ENCODE measurements at places on chromosomes 2 and 18. TPM values are rescaled to one million over a fixed set of nuclear protein-coding genes. Genes with fewer than 3 reads are reported as not detected.
A peak's percentile ranks its signal among the peaks of the same experiment; 100 is the strongest.

DNA sequence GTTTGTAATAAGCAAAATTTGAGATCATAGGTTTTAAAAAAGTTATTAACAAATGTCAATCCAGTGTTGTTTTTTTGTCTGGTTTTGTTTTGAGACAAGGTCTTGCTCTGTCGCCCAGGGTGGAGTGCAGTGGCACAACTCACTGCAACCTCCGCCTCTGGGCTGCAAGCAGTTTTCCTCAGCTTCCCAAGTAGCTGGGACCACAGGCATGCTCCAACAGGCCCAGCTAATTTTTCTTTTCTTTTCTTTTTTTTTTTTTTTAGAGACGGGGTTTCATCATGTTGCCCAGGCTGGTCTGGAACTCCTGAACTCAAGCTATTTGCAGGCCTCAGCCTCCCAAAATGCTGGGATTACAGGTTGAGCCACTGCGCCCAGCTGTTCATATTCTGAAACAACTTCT lies 31.3 kb downstream of the GALNT3 start:
- no peak for DNase-seq

DNA sequence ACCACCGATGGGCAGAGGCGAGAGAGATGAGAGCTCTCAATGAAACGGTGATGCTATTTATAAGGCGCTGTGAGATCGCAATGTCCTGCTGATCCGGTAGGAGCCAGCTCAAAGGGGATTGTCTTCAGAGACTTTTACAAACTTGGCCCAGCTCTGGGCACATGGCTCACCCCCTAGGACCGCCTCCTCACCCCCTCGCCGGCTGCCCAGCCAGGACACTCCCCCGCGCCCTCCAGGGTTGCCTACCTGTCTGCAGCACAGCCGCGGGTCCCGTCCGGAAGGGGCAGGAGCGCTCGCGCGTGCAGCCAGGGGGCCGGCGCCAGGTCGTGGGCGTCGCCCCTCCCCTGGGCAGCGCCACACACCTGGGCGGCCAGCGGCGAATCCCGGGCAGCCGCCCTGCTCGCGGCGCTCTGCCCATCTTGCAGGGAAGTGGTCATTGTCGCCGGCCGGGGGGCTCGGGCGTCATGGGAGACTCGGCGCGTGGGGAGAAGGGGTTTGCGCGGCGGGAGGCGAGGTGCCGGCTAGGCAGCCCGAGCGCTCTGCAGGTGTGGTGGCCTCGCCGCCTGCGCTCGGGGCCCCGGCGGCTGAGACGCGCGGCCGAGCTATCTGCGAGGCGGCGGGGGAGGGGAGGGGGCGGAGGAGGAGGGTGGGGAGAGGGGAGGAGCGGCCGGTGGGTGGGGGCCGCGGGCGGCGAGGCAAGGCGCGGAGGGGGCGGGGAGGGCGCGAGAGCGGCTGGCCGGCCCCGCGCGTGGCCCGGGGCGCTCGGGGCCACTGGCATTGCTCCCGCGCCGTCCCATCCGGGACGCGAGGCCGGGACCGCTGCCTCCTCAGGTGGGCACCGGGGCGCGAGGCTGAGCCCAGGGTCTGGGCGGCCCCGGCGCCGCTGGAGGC lies at the start of gene GRB14:
Gene GRB14, minus strand, starts transcription at position 610 of the 891 bp plus-strand sequence. Its CDS starts 173 bp downstream, at position 437.
- no peak for DNase-seq

GRCh38 chr18:72171596-72171995 lies 372.5 kb downstream of the CBLN2 start:
- DNase-seq, result no peak

DNA sequence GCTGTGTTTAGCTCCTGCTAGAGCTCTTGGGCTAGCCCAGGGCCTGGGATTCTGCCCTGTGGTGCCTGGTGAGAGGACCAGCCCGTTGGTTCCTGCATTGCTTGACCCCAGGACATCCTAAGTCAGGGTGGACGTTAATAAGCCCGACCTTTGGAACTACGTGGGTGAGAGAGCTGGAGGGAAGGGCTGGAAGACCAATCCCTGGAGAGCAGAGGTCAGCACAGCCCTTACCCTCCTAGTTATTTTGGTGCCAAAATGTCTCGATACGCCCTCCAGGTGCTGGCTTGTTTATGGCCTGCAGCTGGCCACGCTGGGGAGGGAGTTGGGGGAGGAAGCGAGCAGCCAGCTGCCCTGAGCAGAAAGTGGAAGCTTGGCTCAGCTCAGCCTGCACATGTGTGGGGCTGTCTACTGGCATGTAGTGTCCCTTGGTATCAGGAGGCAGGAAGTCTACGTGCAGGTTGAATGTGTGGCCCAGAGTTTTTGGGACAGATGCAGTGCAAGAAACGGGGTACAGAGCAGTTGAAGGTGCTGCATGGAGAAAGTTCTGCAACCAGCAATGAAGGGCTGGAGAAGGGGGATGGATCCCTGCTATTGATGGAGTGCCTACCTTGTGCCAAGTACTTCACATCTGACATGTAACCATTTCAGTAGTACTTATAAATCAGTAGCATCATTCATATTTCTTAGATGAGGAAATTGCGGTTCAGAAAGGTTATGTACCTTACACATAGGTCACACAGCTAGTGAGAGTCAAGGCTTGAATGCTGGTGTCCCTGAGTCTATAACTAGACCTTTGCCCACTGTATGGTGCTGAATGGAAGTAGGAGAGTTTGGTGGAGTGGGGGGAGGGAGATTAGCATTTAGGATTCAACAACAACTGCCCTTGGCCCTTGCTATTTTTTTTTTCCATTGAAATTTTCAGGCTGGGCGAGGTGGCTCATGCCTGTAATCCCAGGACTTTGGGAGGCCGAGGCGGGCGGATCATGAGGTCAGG lies 5.0 kb upstream of the DGKD start:
- DNase-seq, result peak; percentile 51

- DNase-seq, result no peak
Observed at GRCh38 chr2:186460465-186460864, 25.6 kb upstream of the ZC3H15 start.

GRCh38 chr2:181420259-181421130 lies 36.7 kb upstream of the ITGA4 start:
- DNase-seq, result no peak

DNA sequence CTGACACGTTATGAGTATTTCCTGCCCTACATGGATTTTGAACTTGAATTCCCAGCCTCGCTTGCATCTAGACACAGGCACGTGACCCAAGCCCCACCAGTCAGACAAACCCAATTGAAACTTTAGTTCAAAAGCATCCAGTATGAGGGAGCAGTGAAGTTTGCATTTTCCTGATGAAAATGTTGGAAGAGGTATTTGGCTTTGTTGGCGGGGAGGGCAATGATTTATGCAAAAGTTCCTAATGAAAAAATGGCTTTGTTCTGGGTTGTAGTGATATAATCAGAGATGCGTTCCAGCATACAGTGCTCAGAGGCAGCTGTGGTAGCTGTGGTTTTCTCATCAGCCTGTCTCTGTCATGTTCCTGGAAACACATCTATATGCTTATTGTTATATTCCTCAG lies 36.8 kb upstream of the CPS1 start:
- DNase-seq, result no peak

GRCh38 chr2:242058116-242058680 lies 188.7 kb downstream of the RTP5 start:
- no peak for DNase-seq

DNA sequence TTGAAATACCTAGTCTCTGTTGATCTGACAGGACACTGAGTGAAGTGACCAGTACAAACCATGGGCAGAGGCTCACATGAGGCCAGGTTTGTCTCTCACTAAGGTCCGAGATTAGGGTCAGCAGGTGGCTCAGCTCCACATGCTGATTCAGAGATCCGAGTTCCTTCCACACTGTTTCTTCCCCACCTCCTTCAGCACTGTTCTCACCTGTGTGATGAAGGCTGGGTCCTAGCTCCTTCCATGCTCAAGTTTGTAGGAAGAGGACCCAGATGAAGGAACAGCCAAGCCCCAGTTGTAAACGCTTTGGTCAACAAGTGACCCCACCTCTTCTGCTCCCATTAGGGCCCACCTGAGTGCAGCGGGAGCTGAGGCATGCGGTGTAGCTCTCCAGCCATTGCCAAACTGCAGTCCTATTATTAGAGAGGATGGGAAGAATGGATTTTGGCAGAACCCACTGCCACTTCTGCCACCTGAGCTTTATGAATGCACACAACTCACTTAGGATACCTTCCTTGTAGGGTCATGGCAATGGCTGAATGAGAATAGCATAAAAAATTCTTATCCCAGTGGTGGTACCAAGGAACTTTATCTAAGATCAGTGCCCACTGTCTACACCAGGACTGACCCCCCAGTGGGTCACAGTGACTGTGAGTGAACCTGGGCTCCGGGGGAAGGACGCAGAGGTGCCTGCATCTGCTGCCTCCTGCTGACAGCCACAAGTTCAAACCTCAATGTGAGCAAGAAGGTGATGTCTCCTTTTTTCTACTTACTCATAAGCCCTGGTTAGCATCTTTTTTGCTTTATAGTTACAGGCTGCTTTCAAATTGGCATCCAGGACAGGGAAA lies 324.8 kb upstream of the HS6ST1 start:
- no peak for DNase-seq

- no peak for DNase-seq
Observed at GRCh38 chr2:78020491-78020890, 498.3 kb upstream of the LRRTM4 start.

DNA sequence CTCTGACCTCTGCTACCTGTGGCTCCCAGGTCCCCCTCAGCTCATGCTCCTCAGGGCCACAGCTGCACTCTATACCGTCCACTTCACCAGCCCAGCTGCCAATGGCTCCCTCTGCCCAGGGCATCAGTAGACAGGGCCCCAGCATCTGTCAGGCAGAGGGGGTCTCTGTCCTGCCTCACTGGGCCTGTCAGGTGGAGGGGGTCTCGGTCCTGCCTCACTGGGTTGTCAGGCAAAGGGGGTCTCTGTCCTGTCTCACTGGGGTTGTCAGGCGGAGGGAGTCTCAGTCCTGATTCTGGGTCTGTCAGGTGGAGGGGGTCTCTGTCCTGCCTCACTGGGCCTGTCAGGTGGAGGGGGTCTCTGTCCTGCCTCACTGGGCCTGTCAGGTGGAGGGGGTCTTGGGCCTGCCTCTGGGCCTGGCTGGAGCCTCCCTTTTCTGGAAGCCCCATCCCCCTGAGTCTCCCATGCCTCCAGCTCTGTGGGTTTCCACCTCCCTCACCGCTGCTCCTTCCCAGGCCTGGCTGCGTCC lies 19.9 kb downstream of the SNORC start:
- DNase-seq, result no peak

GRCh38 chr2:111066062-111066593 lies 54.6 kb upstream of the BCL2L11 start:
- DNase-seq, result no peak

DNA sequence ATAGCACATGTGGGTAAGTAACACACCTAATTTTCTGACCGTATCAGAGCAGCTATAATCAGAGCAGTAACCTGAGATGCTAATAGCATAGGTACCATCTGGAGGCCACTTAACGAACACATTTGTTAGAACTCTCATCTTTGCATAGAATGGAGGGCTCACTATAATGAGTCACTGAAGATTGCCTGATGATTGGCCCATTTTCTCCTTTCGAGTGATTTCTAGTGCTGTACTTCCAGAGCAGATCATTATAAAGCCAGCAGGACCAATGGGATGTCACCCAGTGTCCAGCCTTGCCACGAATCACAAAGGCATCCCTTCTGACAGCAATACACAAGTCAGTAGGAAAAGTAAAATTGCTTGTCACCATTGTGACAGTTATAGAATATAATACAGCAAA lies 81.7 kb upstream of the REV1 start:
- DNase-seq, result no peak

DNA sequence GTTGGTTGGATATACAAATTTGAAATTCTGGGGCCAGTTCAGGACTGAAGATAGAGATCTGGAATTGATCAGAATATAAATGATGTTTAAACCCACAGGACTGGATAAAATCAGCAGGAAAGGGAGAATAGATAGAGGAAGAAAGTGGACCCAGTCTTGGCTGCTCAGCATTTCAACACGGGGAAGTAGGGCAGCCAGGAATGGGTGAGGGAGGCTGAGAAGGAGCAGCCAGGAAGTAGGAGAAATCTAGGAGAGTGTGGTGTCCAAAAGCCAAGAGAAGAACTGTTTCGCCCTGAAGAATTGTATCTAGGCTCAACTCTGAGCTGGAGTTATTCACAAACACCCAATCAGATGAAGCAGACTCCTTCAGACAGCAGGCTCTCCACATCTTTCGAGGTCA lies 197.9 kb downstream of the CDCA7 start:
- no peak for DNase-seq

- no peak for DNase-seq
Observed at GRCh38 chr2:7102826-7103225, 185.6 kb downstream of the RNF144A start.

DNA sequence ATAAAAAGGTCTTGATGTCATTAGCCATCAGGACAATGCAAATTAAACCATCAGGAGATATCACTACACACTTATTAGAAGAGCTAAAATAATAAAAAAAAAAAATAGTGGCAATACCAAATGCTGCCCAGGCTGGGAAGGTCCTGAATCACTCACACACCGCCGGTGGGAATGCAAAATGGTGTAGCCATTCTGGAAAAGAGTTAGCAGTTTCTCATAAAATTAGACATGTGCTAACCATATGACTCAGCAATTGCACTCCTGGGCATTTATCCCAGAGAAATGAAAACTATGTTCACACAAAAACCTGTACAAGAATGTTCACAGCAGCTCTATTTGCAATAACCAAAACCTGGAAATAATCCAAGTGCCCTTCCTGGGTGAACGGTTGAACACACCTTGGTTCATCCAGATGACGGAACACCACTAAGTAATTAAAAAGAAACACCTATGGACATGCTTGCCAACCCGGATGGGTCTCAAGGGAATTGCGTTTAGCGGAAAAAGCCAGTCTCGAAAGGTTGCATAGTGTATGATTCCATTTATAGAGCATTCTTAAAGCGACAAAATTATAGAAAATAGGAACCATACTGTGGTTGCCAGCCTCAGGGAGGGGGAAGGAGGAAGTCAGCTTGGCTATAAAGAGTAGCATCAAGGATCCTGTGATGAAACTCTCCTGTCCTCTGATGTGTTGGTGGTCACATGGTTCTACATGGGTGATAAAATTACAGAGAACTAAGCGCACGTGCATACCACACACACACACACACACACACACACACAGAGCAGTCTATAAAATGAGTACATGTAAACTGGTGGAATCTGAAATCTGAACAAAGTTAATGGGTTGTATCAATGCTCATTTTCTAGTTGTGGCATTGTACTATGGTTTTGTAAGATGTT lies 4.6 kb downstream of the MBP start:
- no peak for DNase-seq

HOXD11 gene
- total RNA-seq, result not detected

UNC80 gene
- not detected for total RNA-seq

HEATR5B gene
- 31.2 TPM for total RNA-seq

KCMF1 gene
- 32.4 TPM for total RNA-seq

STAT4 gene
- not detected for total RNA-seq

GALR1 gene
- total RNA-seq, result 0.42 TPM

DUSP2 gene
- 16.9 TPM for total RNA-seq

HOXD4 gene
- 16.2 TPM for total RNA-seq

BCL2L11 gene
- total RNA-seq, result 34.9 TPM

SETBP1 gene
- total RNA-seq, result 40.8 TPM

VWC2L gene
- not detected for total RNA-seq
